ENCODE measurements at places on chromosomes 4 and X. TPM values are rescaled to one million over a fixed set of nuclear protein-coding genes. Genes with fewer than 3 reads are reported as not detected.

The GRPR gene
- not detected for total RNA-seq

The UGT2B10 gene
- total RNA-seq = not detected

The P2RY4 gene
- total RNA-seq = not detected

The CENPVL1 gene
- total RNA-seq = not detected

The OPRPN gene
- total RNA-seq = not detected

The ADAM29 gene
- total RNA-seq = not detected

The MAGEA4 gene
- not detected for total RNA-seq

Measured in HT1080 (cell line).